ENCODE measurements at places on chromosomes 1 and 21.
A peak's percentile ranks its signal among the peaks of the same experiment; 100 is the strongest.

DNA sequence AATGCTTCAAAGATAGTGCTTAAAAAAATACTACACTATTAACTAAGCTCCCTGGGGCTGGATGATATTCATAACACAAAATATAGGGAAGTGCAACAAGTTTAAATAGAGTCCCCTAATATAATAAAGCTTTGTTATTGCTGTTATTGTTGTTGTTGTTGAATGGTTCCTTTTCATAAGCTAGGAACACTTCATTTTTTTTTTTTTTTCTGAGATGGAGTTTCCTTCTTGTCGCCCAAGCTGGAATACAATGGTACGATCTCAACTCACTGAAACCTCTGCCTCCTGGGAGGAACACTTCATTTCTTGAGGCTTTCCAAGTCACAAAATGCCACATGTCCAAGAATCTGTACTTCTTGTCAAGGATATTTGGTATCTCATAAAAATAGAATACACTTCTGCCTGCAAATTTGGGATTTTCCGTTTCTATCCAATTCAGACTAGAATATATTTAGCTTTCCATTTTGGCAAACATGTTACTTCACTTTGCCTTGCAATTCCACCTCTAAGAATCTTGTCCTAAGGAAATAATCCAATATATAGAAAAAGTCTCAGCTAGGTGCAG is 21.1 kb downstream of the WDR47 start:
- DNase-seq = no peak

GRCh38 chr1:36492491-36492890 is 9.8 kb upstream of the CSF3R start:
- no peak for DNase-seq

DNA sequence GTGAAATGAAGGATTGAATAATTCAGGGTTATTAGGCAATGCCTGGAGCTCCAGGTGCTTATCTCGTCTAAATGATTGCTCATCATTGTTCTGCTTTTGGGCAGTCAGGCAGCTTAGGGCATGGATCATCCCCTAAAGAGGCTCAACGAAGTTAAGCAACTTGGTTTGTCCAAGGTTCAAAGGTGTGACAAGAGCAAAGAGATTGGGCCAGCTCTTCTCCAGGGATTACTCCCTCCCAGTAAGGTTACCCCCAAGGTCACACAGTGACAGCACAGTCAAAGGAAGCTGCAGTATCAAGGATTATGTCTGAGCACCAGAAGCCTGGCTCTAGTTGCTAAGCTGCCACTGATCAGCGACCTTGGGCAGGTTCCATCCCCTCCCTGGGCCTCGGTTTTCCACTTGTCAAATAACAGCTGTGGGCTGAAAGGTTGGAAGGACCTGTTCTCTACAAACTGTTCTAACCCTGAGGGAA is 6.8 kb downstream of the ETNK2 start:
- no peak for DNase-seq

DNA sequence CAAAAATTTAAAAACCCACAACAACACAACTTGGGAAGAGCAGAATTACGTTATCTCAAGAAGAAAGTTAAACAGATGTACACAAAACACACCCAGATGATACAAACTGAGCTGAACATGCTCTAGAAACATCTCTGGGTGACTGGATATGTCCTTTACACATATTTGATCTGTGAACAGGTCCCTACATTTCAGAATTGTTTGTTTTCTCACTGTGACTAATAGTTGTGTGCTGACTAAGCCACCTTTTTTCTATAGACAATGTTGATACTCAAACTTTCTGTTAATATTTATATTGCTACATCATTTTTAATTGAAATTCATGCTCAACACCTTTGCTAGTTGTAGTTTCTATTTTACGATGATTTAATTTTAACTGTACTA is 1.0 kb upstream of the F11R start:
- DNase-seq = no peak

GRCh38 chr1:64877151-64877550 is 89.2 kb downstream of the JAK1 start:
- no peak for DNase-seq

GRCh38 chr1:162710780-162711465 is 78.7 kb downstream of the DDR2 start:
- DNase-seq = peak; percentile 11

GRCh38 chr1:35001743-35002142 is 16.6 kb upstream of the TMEM35B start:
- no peak for DNase-seq

DNA sequence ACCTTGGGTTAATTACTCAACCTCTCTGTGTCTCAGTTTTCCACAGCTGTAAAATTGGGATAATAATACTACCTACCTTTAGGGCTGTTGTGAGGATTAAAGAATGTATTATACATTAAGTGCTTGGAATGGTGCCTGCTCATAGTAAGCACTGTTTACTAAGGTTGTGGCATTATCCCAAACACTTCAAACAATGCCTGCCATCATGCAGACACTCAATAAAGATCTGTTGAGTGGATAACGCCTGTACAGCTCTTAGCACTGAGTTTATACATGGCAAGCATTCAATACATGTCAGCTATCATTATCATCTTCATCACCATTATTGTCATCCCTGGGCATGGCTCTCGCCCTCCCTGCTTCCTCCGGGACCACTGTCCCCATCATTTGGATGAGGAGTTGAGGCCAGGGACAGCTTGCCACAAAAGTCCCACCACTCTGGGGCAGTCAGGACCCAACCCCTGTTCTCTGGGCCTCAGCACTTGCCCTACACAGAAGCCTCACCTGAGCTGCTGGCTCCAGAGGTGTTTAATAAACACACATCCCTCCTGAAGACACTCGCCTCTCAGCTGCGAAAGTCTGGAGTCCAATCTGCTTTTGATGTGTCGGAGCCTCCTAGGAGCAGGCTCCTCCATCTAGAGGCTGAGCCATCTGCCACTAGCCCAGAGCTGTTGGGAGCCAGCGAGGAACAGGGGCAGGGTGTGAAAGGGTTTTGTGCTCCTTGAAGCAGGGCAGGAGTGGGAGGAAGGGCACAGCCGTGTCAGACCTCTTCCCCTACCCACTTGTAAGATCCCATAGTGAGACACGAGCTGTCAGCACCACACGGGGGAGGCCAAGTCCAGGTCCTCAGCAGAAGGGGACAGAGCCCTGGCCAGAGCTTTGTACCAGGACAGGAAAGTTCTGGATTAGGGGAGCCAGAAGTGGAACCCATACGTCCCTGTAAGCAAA is 80.9 kb upstream of the ZC3H12A start:
- DNase-seq = no peak

GRCh38 chr1:243916160-243916559 is 66.1 kb upstream of the AKT3 start:
- no peak for DNase-seq

DNA sequence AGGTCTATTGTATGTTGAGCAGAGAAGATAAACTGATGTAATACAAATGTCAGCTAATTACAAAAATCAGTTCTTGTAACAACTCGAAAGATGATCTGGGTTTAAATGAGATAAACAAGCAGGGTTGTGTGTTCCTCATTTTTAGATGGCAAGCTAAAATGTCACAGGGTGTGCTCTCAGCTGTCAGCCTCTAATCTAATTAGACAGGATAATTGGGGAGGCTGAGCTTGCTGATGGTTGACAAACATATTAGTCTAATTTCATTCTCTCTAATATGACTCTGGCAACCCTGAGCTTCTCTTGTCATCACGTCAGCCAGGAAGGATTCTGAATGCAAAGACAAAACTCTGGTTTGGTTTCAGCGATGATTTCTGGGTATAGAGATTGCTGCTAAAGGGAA is 335.3 kb upstream of the KAZN start:
- no peak for DNase-seq

GRCh38 chr1:97849345-97850340 is 71.2 kb downstream of the DPYD start:
- DNase-seq = peak; percentile 59

DNA sequence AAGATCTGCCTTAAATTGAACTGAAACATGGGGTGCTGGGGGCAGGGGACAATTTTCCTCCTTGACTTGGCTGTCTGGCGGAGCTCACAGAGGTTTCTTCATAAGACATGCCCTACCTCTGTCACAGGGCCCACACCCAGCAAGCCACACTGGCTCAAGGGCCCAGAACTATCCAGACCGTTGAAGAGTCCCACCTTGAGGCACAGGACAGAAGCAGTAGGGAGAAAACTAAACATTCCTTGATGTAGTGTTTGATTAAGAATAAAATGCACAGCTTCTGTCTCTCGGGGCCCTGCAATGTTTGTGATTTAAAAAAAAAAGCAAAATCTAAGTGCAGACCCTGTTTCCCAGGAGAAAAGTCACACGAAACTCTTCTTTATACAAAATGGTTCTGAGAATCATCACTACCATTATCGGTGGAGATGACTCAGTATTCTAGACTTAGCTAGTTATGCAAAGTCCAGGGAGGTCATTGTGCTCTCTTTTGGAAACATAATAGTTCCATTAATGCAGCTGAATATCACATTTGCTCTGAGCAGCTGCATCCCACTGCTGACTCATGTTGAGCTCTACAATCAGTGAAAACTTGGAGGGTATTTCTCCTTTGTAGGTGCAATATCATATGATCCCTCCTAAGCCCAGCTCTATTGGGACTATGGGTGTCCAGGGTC is 53.6 kb upstream of the DIRAS3 start:
- no peak for DNase-seq

DNA sequence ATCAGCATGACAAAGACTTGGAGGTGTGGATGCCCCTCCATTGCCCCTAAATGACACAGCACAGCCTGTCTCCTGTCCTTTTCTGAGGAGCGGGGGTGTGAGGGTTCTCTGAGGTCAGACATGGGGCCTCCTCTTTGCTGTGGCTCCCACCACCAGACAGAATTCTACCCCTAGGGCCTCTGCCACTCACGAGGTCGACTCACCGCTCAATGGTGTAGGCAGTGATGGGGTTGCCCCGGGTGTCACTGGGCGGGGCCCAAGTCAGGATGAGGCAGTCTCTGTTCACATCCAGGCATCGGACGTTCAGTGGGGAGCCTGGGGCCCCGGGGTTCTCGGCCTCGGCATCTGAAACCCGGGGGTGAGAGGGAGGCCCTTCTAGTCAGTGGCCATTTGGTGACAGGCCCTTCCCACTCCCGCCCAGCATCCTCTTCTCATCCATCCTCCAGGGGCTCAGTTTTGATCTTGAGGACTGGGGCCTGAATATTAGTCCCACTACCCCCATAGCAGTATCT is 19.9 kb downstream of the MYOM3 start:
- no peak for DNase-seq

DNA sequence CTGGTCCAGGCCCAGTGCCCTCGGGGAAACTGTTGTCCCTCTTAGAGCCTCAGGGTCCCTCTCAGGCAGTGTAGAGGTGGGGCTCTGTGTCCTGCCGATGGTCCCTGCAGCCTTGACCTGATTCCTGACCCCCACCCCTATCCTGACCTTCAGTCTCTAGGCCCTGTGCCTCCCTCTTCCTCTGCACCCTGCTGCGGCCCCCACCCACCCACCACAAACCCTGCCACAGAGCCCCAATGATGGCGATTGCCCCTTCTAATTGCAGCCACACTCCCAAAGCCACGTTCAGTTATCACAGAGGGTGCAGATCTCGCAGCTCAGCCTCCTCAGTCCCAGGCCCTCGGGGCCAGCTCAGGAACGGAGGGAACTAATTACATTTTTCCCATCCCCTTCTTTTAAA is 99.7 kb downstream of the PAX7 start:
- no peak for DNase-seq

All from HFF-Myc (cell line).